ENCODE measurements at places on chromosomes 7 and 10.

DNA sequence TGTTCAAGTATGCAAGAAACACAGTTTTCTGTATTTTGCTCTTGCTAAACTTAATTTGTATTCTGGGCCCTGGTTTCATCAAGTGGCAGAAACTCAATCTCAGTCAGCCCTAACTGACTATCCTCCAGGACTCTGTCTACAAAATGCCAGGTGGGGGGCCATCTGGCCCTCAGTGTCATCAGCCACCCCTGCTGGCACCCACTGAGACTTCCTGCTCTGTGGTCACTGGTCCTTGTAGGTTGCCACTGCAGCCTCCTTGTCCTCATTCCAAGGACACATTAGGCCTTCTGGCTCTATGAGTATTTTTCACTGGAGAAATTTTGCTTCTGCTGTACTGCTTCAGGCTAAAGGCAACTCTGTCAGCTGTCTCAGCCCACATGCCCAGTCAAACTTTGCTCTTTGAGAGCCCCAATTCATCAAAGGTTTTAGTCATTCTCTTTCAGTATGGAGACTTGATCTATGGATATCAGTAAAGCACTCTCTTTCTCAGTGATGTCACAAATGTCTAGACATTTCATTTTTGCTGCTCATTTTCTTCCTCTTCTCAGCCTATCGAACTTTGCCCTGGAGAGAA is 163.6 kb downstream of the KCND2 start:
- no peak for DNase-seq

DNA sequence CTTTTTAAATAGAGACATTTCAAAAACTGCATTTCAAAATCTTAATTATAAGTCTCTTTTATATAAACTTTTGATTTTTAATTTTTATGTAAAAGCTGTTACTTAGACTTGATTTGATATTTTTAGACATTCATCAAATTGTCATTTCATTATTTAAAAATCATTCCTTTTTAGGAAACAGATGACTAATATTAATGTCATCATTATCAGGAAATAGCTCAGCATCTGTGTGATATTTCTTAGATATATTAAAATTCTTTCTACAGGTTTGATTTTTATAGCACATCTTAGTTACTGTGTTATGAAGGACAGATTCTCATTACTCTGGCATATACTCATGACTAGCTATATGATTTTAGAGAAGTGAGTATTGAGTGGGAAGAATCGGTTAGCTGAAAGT is 17.2 kb downstream of the RUNDC3B start:
- DNase-seq: no peak

DNA sequence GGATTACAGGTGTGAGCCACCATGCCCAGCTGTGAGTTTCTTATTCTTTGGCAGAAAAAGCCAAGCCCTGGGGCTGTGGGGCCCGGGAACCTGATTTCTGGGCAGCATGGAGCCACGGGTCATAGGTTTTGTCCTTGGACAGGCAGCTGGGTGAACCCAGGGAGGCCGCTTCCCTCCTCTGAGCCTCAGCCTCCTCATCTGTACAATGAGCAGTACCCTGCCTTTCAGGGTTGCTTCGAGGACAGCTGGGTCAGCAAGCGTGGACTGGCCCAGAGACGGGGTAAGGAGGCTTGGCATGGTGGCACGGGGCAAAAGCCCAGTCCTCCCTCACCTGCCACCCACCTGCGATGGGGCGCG is 84.1 kb upstream of the GNA12 start:
- no peak for DNase-seq

- no peak for DNase-seq
Measured at GRCh38 chr7:30733691-30734090, 18.2 kb upstream of the INMT start.

DNA sequence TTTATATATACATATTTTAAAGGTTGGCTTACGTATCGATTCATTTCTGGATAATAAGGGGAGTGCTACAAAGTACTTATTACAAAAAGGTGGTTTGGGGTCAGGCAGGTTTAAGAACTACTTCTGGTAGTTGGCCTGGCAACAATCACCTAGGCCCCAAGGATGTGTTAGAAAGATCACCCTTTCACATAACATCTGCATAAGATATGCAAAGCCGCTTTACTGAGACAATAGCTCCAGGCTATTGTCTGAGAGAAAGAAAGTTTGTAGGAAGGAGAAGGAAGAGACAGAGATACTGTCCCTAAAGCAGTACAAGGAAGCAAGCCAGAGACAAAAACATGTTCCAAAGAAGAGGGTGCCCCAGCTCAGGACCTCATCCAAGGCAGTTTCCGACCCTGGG is 6.2 kb downstream of the PAXIP1 start:
- no peak for DNase-seq

GRCh38 chr10:96046546-96046945 is 3.2 kb downstream of the CCNJ start:
- DNase-seq: no peak

- DNase-seq: no peak
Measured at GRCh38 chr7:16839646-16840045, 34.8 kb upstream of the AGR2 start.

- DNase-seq: no peak
Measured at GRCh38 chr10:49053053-49053997, 62.0 kb downstream of the VSTM4 start.

- no peak for DNase-seq
Measured at GRCh38 chr10:19713159-19713558, 103.1 kb upstream of the PLXDC2 start.

DNA sequence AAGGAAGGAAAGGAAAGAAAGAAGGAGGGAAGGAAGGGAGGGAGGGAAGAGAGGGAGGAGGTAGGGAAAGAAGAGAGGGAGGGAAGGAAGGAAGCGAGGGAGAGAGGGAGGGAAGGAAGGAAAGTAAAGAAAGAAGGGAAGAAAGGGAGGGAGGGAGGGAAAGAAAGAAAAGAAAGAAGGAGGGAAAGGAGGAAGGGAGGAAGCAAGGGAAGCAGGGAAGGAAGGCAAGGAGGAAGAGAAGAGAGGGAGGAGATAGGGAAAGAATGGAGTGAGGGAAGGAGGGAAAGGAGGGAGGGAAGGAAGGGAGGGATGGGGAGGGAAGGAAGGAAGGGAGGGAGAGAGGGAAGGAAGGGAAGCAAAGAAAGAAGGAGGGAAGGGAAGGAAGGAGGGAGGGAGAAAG is 65.8 kb downstream of the MAP3K8 start:
- no peak for DNase-seq

DNA sequence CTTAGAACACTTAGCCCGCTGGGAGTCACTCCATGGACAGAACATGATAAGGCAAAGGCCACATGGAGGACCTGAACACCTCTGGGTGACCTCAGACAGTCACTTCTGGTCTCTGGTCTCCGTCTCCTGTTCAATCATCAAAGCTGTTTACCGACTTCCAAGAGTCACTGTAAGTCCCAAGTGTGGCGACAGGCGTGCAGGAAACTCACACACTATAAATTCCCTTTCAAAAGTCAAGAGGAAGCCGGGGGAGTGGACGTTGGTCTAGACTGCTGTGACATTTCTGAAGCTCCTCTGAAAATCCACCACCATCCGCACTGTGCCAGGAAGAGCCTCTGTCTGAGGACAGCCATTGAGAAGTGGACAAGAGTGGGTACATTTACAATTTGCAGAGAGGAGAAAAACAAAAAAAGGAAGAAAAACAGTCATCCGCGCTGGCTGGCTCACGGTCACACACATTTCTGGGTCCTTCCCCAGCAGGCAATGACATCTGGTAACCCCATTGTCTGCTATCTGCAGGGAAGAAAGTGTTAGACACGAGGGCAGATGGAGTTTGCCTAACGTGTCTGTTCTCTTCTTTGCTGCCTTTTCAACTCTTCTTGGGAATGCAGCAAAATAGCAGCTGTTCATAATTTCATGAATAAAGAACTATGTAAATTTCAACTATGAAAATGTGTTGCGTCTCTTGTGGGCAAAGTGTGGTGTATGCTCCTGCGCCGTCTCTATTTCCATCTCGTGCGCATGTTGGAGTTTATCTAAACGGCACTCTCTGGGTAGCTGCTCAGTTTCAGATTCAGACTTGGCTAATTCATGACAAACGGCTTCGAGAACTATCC is 32.9 kb upstream of the CUX1 start:
- DNase-seq: no peak

- DNase-seq: no peak
Measured at GRCh38 chr7:21064698-21065648, 278.3 kb upstream of the SP8 start.

GRCh38 chr10:128859738-128860386 is 607.2 kb upstream of the MGMT start:
- DNase-seq: no peak

DNA sequence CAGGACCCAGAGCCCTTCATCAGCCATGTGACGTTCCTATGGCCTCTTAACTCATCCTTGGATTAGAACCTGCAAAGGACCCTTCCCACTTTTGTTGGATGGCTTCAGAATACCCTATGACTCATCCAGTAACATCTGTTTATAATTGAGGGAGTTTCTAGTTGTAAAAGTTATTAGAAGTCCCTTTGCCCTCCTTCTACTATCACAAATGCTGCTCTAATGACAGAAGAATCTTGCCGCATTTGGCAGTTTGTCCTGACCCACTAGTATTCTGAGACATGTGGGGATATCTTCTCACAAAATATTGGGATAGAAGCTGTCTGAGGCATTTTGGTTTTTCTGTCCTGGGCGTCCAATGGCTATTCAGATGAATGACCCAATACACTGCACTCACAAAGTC is 251.8 kb upstream of the TMEM72 start:
- no peak for DNase-seq

- DNase-seq: no peak
Measured at GRCh38 chr10:3270577-3271316, 98.2 kb upstream of the PITRM1 start.

- no peak for DNase-seq
Measured at GRCh38 chr10:48901319-48901718, 38.3 kb downstream of the LRRC18 start.

DNA sequence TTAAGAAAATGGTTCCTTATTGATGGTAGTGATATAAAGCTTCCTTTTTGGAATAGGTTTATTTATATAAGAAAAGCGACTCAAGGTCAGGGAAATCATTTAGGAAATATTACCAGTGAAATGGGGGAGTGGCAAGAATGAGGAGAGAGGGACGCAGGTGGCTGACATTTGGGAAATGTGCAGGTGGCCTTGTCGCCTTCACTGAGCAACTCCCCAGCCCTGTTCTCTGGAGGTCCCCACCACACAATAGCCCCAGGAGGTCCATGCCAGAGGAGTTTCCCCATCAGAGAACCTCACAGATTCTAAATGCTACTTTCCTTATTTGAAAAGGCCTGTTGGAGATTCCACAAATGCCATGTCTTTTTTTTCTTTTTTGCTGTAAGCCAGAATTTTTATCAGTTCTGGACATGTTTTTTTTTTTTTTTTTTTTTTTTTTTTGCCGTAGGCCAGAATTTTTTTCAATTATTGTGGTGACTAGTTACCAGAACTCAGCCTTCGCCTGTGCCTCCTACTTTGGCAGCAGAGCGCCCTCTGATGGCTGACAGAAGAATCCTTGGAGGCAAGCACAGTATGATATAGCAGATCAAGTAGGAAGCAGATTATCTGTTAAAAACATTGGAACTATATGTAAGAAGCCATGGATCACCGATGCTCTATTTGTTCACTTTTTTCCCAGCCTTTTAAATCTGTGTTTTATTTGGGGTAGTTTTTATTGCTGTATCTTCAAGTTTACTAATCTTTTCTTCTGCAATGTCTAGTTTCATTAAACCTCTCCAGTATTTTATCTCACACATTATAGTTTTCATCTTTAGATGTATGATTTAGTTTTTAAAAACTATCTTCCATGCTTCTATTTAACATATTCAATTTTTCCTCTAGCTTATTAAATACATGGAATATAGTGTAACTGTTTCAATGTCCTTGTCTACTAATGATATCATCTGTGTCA is 18.6 kb downstream of the OPALIN start:
- DNase-seq: peak; percentile 33

DNA sequence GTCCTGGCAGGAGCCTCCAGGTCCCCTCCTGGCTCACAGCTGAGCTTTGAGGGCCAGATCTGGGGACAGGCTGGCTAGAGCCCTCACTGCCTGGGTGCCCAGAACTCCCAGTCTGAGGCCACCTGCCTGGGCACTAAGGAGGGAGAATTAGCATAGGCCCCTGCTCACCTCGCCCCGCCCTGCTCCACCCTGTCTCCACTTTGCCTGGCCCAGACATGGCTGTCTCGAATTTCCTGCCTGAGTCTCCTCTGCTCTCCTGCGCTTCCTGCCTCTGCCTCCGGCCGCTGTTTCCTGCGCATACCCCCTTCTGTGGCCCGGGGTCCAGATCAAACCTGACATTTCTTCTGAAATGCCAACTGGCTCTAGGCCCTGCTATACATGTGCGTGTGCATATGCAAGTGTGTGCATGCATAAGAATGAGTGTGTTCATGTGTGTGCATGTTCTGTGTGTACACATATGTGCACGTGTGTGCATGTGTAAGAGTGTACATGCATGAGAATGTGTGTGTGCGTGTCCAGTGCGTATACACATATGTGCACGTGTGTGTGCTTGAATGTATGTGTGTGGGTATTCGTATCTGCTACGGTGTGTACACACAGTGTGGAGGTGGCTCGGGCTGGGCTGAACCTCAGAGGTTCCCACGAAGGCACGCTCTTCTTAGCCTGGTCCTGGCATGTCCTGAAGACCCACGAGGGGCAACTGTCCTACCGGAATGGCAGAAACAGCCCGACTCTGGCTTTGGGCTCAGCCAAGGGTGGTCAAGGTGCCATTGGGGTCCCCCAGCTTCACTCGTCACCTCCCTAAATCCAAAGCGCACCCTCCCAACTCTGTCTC is 64.9 kb downstream of the MYL10 start:
- DNase-seq: no peak

GRCh38 chr7:34389332-34390078 is 268.5 kb upstream of the NPSR1 start:
- no peak for DNase-seq

- no peak for DNase-seq
Measured at GRCh38 chr7:133529861-133530260, 277.0 kb downstream of the EXOC4 start.

- DNase-seq: no peak
Measured at GRCh38 chr10:27537166-27537565, 33.1 kb downstream of the RAB18 start.

DNA sequence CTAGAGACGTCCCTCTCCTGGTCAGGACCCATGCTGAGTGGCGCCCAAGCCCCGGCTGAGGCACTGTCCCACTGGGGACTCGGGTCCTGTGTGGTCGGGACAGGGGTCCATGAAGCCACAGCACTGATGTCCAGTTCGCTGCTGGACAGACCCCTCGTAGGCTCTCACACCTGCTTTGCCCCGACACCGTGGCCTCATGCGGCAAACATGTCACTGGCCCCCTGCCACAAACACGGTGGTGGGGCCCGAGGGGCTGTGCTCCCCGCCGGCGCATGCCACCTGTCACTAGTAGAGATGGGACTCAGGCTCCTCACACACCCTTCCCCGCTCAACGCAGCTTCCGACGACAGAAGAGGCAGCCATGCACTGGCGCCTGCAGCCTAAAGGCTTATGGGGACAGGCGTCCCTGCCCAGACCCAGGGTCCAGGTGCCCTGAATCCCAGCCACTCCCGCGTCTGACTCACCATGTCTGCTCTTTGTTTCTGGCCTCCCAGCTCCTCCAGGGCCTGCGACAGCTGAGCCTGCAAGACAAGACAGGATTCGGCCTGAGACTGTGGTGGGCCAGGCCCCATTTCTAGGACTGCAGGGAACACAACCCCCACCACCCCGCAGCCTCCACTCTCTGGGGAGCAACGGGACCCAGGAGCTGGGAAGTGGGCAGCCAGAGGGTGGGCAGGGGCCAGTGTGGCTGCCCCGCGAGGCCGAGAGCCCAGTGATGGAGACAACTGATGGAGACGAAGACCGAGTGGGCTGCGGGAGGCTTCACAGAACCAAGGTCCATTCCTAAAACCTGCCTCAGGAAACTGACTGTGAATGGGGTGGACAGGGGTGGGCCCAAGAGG is 230.9 kb downstream of the MAD1L1 start:
- no peak for DNase-seq
